ENCODE measurements at places on chromosomes 5 and 9.

DNA sequence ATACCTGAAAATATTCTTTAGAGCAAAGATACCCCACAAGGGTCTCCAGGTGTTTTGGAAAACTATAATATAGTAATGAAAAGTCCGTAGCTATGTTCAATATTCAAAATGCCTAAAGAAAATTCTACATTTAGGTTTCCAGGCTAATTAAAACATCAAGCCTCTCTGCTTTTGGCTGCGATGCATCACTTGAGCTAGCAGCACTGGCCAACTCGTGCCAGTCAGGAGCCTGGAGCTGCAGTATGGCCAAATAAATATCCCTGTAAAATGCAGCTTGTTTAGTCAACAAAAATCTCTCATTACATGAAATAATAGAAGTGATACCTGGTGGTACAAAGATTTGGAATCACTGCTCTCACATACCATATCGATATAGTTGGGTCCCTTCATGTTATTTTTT lies 181.1 kb downstream of the ELAVL2 start:
- DNase-seq = no peak

DNA sequence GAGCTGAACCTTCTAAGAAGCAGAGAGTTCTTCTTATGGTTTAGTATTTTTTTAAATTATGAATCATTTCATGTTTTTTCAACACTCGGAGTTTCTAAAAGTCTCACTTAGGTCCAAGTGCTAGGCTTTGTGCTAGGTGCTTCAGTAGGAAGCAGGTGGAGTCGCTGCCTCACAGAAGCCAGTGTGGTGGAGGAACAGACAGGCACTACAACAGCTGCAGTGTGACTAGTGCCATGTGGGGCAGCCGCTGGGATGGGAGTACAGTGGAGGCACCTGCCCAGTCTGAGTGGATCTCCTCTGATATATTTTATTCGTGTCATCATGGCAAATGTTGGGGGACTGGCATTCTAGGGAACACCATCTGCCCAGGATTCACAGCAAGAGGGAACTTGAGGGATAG lies 15.3 kb downstream of the PCDHGC5 start:
- DNase-seq = no peak

GRCh38 chr9:89171231-89171630 lies 7.4 kb downstream of the SHC3 start:
- no peak for DNase-seq

GRCh38 chr5:126920291-126920690 lies 110.1 kb downstream of the MARCHF3 start:
- DNase-seq = no peak

GRCh38 chr9:78009186-78009585 lies 22.4 kb downstream of the GNAQ start:
- no peak for DNase-seq

GRCh38 chr5:74028406-74028805 lies 402.4 kb downstream of the ARHGEF28 start:
- no peak for DNase-seq

GRCh38 chr9:70677055-70677735 lies 262.7 kb upstream of the KLF9 start:
- no peak for DNase-seq

DNA sequence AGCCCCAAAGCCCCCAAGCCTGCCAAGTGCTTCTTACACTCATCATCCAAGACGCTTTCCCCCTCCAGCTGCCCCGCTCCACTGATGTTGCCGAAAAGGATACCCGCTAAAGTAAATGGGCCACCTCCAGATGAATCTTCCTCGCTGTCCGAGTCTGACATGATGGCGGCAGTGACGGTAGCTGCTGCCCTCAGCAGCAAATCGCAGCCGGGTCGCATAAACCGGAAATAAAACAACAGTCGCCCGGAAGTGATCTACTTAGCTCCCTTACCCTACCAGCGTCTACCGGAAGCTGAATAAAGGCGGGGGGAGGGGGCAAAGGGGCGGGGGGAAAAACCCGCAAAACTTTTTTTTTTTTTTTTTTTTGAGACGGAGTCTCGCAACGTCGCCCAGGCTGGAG lies at the start of gene TAF1L:
Gene TAF1L, minus strand, starts transcription at position 308 of the 400 bp plus-strand sequence. Its CDS starts 90 bp downstream, at position 218.
- DNase-seq = no peak

DNA sequence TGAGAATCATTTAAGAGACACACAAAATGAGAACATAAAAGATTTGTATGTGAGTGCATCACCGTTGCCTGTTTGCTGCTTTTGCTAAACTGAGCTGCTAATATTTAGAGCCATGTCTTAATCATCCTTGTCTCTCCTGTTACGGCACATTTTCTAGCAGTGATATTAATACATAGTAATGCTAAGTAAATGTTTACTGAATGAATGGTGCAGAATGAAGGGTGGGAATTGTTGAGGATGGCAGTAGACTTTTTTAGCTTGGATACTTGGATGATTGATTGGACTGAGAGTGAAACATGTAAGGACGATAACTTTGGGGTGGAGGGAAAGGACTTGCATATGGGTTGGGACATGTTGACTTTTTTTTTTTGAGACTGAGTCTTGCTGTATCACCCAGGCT lies 102.3 kb upstream of the ABCA1 start:
- DNase-seq = no peak

DNA sequence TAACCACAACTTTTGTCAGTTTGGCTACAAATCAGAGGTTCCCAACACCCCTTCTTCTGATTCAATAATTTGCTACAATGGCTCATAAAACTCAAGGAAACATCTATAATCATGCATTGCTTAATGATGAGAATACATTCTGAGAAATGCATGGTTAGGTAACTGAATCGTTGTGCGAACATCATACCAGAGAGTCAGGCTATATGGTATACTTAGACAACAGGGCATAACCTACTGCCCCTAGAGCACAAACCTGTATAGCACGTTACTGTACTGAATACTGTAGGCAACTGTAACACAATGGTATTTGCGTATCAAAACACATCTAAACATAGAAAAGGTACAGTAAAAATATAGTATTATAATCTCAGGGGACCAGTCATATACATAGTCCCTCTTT lies 31.0 kb upstream of the RNF38 start:
- DNase-seq = no peak

- DNase-seq = no peak
These were observed 103.6 kb downstream of the GTF3C4 start for GRCh38 chr9:132773764-132774339.

DNA sequence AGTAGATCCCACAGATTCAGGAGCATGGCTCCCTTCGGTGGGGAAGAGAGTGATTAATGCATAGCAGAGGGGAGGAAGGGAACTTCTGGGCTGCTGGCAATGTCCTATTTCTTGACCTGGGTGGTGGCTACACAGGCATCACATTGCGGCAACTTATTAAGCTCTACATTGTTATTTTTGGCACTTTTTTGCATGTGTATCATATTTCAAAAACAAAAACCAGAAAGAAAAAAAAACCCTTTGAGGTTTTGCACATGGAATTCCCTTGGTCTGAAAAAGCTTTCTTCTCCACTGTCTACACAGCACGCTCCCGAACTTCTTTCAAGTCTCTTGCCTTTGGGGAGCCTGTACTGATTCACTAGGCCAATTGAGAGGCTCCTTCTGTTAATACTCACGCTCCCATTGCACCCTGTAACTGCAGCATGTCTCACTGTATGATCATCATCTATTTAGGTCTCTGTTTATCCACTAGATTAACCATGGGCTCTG lies 25.1 kb downstream of the CEMIP2 start:
- no peak for DNase-seq

DNA sequence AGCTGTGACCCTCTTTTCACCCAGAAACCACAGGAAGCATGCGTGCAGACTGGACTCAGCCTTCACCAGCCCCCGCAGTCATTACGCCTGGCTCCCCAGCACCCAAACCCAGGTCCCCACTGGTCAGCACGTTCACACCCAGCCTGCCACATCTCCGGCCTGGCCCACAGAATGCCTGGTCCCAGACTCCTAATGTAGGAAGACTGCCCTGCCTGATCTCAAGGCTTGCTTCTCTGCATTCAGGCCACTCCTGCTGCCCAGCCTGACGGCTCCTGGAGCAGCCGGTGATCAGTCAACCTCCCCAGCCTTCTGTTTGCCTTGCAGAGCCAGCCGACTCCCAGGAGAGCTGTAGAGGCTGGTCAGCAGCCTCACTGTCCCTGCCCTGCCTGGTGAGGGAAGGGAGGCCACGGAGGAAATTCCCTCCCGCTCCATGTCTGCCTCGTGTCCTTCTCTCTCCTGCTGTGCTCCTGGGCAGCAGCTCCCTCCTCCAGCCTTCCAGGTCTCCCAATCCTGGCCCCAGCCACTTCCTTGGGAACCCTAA lies 25.4 kb downstream of the ADAMTS2 start:
- DNase-seq = no peak

- DNase-seq = no peak
These were observed 1040.5 kb downstream of the DTWD2 start for GRCh38 chr5:117947836-117948235.

- peak; percentile 13 for DNase-seq
These were observed 585.1 kb downstream of the TLE4 start for GRCh38 chr9:80156756-80157472.

GRCh38 chr9:123929177-123929869 lies 603 bp downstream of the DENND1A start:
- DNase-seq = peak; percentile 56

- no peak for DNase-seq
These were observed 32.3 kb upstream of the ADAMTS2 start for GRCh38 chr5:179377421-179378115.

GRCh38 chr9:110809038-110809595 lies 140.5 kb downstream of the MUSK start:
- DNase-seq = no peak

DNA sequence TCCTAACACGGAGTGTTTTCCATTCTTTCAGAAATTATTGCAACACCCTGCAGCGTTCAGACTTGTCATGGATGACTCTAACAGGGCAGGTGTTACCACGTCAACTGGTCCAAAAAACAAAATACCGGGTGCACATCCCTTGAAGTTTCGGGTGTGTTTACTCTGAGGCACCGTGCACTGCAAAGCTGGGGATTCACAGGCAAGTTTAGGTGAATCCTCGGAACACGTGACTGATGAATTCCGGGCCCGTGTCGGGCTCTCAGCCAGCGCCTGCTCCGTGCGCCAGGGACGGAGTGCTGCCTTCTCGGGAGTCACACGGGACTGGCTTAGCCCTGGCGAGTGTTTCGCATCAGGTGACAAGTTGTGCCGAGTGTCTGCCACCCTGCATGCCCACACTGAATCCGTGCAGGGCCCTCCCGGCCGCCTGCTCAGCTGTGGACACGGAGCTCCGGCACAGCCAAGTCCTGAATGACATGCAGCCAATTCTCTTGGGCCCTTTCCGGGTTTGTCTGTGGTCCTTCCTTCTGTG lies 66.0 kb upstream of the IRX4 start:
- DNase-seq = no peak

DNA sequence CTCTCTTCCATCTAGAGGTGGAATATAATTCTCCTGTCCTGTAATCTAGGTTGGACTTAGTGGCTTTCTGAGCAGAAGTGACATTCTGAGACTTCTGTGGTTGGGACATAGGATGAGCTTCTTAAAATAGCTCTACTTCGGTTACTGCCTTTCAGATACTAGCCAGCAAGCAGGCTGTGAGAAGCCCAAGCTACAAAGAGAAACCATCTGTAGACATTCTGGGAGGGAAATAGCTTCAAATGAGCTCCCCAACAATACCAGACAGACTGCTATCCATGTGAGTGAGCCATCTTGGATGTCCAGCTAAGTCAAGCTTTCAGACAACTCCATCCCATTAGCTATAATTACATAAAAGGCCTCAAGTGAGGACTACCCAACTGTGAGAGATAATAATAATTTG lies 568.9 kb downstream of the DMRTA1 start:
- DNase-seq = no peak

GRCh38 chr9:107260437-107261081 lies 22.5 kb upstream of the RAD23B start:
- no peak for DNase-seq

GRCh38 chr5:118366429-118366828 lies 621.9 kb downstream of the DTWD2 start:
- DNase-seq = no peak

DNA sequence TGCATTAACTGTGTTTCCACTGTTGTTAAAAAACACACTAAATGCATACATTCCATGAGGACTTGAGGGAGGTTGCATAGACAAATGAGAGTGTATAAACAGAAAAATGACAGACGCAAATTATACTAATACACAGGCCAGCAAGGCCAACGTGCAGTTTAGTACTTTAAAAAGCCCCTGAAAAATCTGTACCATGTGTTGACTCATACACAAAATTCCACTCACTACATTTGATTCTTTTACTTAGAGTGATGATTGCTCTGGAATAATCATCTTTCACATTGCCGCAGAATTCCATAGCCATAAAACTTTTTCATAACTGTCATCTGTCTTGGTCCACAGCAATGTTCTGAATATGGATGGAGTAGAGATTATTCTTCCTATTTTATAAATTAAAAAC lies 215.7 kb downstream of the FAM114A2 start:
- DNase-seq = no peak

- no peak for DNase-seq
These were observed 133.4 kb downstream of the DAB2IP start for GRCh38 chr9:121784731-121785411.

DNA sequence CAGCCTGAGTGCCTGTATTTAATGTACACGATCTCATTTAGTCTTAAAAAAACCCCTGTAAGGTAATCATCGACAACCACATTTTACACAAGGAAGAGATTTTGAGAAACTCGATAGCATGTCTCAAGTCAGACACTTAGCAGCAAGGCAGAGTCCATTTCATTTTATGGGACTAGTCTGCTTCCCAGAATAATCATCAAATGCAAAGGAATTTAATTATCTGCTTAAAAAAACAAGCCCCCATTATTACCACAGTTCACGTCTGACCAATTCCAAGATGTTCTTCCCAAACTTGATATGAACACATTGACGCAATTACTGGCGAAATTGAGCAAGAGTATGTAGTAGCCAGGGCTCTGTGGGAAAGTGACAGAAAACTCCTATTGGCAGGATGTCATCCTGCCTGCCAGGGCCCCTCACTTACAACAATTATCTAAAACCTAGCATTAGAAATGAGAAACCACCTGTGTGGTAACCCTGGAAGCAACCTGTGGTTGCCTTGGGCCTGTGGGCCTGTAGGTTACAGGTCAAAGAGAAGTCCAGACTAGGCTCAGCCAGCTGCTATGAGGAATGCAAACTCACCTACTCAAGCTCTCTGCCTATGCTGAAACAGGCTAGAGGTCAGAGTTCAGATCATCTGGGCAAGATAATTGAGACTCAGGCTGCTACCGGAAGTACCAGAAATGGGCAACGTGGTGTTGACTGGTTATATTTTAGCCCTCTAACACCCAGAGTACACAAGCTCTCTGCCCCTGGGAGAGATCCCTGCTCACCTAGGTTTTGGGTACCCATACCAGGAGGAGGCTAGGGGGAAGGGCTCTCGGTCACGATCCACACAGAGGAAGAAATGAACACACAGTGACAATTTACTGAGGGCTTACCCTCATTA lies 1.6 kb downstream of the B4GALT1 start:
- DNase-seq = no peak

DNA sequence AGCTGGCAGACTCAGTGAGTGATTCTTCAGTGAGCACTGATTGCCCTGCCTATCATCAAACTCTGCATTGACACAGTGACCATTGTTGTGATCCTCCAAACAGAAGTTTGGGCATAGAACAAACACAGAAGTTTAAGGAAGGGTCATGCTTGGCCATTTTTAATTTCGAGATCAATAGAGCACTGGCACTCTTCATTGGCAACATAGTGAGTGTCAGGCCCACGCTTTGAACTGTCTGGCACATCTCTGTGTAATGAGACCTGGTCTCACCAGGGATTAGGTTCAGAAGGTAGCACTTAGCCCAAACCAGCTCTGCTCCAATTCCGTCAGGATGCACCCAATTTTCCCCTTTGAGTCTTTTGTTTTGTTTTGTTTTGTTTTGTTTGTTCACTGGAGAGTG lies 127.1 kb upstream of the MOCS2 start:
- DNase-seq = no peak
